ENCODE measurements at places on chromosomes 16 and 17.

DNA sequence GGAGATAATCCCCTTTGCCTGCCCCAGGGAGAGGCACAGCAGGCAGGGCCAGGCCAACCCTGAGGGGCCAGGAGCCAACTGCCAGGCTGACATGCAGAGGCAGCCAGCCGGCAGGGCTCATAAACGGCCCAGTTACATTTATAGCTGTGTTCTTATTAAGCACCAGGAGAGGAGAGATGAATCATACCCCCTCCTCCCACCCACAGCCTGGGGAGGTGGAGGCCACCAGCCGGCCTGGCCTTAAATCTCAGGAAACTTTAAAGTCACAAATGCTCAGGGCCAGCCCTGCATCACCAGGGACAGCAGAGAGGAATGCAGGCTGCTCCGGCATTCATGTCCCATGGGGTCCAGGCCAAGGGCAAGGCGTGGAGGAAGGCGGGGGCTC, 177.2 kb downstream of the TMEM132E start:
- DNase-seq: no peak

DNA sequence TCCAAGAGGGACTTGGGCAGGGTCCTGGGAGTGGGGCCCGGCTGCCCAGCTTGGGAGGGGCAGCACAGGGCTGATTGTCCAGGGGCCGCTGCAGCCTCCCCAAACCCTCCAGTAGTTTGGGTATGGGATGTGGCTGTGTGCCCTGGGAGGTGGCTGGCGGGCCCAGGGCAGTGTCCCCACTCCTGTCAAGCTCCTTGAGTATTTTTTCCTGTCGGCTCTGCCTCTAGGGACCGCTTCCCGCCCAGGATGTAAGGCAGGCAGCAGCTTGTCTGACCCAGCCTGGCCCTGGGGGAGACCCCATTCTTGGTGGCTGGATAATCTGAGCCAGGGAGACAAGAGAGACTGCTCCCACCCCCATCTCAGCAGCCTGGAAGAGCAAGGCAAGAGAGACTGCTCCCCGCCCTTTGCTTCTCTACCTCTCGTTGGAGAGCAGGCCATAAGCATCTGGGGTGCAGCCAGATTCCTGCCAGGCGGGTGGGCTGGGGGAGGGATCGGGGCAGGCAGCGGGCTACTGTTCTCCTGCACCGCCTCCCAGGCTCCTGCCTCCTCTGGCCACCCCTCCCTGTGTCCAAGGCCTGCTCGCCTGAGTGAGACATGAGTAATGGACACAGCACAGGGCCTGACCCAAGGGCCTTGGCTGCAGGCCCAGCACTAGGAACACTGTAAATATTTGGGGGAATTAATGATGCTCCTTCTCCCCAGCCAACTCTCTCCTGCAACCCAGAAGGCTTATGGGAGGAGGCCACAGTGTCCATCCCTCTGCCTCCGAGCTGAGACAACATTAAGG, 18.4 kb upstream of the ITGA3 start:
- DNase-seq: no peak

DNA sequence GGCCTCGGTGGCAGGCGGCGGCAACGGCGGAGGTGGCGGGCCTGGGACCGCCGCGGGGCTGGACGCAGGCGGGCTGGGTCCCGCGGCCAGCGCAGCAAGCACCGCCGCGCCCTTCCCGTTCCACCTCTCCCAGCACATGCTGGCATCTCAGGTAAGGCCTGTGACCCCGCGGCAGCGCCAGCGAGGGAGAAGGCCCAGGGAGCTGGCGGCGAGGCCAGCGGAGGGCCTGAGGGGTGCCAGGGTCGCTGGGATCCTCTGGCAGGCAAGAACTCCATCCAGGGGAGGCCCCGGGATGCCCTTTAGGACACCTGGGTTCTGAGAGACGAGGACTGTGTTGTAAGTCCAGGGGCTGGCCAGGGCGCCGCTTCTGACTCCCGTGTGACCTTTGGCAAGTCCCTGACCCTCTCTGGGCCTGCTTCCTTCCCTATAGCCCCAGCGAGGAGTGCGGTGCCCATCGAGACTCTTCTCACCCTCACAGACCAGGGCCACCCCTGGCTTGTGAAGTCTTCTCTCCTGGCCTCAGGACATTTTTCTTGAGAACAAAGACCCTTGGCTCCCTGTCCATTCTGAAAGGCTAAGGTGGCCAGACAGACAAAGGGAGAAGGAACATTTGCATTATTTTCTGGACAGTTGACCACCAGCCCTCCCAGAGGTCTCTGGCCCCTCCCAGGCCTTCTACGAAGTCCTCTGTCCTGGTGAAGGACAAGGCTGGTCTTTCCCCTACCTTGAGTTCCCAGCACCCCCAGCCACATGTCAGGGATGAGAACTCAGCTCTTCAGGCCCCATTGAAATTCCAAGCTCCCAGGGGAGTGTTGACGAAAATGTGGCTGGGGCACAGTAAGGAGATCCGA, 6.3 kb downstream of the TBX2 start:
- DNase-seq: no peak

DNA sequence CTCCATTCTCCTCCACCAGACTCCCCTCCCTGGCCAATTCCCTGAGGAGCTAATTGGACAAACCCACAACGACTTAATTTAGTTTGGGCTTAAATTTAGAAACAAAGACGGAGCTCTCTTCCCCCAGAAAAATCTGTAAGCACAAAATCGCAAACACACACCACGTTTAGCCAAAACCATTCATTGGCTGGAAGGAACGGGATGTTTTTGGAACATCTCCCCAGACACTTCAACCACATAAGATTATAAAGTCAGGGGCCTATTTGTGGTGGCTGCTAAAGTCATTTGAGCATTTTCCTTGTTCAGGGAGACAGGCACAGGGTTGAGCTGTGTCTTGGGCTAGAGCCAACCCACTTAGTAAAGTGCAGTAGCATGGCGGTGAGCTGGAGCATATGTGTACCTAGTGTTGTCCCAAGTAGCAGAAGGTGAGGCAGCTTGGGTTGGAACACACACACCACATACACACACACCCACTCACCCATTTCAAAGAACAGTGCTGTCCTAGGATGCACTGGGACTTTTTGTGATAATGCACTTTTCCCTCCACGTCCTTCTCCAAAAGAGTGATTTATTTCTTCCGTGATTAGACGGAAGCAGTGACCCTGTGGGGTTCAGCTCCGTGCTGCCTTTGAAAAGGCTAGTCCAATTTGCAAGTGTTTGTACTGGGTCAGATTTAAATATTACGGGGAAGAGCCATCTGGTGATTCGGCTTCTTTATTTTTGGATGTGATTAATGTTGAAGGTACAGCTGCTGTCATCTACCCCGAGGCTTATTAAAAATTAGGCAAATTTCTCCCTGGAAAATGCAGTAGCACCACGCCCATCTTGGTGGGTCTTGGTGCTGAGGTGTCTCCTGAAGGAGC, 32.2 kb downstream of the ELAC2 start:
- no peak for DNase-seq

DNA sequence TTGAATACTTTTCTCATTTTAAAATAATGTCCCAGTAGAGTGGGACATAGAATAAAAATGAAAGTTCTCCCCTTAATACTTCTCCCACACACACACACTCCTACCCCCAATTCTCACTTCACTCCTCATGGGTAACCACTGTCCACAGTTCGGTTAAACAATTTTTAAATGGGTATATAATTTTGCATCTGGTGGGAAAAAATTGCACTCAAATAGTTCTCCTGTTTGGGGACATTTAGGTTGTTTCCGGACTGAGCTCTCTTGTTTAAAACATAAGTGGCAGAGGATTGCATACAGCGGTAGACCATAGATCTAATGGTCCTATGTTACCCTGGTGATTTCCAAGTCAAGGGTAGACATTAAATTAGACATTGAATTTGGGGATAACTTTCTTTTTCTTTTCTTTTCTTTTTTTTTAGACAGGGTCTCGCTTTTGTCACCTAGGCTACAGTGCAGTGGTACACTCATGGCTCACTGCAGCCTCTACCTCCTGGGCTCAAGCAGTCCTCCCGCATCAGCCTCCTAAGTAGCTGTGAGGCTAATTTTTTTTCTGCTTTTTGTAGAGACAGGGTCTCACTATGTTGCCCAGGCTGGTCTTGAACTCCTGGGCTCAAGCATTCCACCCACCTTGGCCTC, 138.3 kb downstream of the SOCS1 start:
- no peak for DNase-seq

- DNase-seq: no peak
These were observed 3.7 kb upstream of the CDK3 start for GRCh38 chr17:75996665-75997590.
